B cell (primary cell): ENCODE measurements at places on chromosomes 6 and 20. TPM values are rescaled to one million over a fixed set of nuclear protein-coding genes. Genes with fewer than 3 reads are reported as not detected.

GRCh38 chr6:25277857-25278256 is 1.3 kb upstream of the CARMIL1 start:
- H3K4me3 ChIP-seq: no peak overlapping the region
- DNase-seq: no peak
- H3K27ac ChIP-seq: no peak overlapping the region

- H3K4me3 ChIP-seq: no peak overlapping the region
- H3K4me1 ChIP-seq: no peaks in the 10 kb centered on the region
- DNase-seq: no peak
- no peaks in the 10 kb centered on the region for H3K36me3 ChIP-seq
Measured at GRCh38 chr20:4451487-4452081, 270.1 kb upstream of the PRND start.

DNA sequence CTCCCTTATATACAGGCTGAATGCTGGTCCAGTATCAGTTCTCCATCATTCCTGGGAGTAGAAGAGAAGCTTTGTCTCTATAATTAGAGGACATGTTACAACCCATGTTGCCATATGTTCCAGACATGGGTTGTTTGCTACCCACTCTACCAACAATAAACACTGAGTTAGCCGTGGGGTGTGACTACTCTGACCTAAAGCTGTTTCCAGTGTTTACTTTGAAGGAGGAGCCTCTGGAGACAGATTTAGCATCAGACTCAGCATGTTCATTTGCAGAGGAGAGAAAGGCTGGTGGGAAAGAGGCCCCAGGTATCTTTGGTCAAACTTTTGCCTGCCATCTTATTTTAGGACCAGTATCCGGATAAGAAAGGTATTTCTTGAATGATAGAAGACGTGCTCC is 157.9 kb upstream of the SNX9 start:
- peaks cover 23% of the 10 kb centered on the region for H3K36me3 ChIP-seq
- DNase-seq: no peak
- H3K4me1 ChIP-seq: peaks cover 9% of the 10 kb centered on the region
- H3K27me3 ChIP-seq: no peaks in the 10 kb centered on the region

DNA sequence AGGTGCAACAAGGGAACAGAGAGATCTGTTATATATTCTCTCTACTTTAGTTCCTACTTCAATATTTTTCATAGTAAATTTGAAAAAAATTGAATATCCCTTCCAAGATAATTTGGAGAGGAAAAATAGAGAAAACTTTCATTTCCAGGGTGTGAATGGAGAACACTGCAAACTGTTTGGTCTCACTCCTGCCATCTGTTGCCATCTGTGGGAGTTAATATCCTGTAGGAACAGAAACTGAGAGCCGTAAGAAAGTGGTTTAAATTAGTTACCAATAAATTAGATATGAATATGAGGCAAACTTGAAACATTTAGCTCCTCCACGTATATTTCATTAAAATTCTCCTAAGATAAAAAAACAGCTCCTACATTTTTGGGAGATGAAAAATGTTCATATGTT is 4.2 kb downstream of the ZNF337 start:
- no peak overlapping the region for H3K27ac ChIP-seq
- no peaks in the 10 kb centered on the region for H3K27me3 ChIP-seq
- no peaks in the 10 kb centered on the region for H3K36me3 ChIP-seq
- no peak for DNase-seq

The PI16 gene
- 1.1 and 1.4 TPM in 2 replicates for total RNA-seq
